ENCODE measurements at places on chromosomes 11 and 22.

GRCh38 chr11:20154381-20154780 lies 5.9 kb downstream of the DBX1 start:
- no peak for DNase-seq

DNA sequence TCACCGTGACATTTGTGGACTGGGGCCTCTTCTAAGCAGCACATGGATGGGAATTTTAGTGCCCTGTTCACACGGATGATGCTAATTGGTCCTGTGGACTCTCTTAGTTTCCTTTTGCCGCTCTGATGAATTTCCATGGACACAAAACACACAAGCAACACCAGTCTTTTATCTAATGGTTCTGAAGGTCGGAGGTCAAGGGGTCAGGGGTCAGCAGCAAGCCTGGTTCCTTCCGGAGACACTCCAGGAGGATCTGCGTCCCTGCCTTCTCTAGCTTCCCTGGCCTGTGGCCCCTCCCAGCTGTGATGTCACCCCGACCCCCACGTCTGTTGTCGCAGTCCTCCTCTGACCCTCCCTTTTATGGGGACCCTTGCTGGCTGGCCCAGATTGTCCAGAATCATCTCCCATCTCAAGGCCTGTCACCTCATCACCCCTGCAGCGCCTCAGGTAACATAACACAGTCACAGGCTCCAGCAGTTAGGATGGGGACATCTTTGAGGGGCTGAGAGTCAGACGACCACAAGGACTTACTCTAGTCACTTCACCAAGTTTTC lies 6.8 kb downstream of the NADSYN1 start:
- DNase-seq: no peak

DNA sequence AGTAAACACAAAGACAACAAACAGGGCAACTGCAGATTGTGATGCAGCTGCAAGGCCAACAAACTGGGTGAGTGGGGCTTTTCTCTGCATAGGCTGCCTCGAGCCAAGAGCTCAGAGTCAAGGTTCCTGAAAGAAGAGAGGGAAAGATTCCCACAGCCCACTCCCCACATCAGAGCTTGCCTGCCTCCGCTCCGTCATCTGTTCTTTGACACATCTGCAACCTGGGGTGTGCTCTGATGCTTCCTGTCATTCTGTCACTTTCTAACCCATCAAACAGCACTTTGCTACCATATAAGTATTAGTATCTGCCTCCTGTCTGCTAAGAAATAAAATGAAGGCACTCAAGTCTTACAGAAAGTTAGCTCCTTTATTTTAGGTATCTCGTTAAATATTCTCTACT lies 46.9 kb downstream of the C22orf31 start:
- DNase-seq: no peak

DNA sequence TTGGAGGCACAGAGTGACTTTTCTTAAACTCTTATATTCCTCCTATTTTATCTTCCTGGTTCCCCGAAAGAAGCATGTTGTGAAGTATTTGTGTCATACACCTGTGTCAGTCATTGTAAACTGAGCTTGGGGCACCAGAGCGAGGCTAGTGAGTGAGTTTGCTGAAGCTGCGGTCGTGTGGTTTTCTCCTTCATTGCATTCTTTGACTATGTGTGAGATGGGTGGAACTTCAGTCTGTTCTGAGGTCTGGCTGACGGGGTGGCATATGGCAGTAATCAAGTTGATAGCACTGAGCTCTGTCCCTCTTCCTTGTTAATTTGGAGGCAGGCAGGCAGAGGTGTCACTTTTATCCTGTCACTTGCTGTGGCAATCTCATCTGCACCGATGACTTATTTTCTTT lies 4.2 kb downstream of the VPS26B start:
- DNase-seq: no peak

- DNase-seq: no peak
These were observed 25.0 kb downstream of the PARVG start for GRCh38 chr22:44205516-44206329.

GRCh38 chr11:68872216-68873003 lies 30.7 kb upstream of the CPT1A start:
- DNase-seq: no peak

Data from NCI-H1417 treated with DMSO at 0.1 percent for 48 hours (cell line).